ENCODE measurements at places on chromosomes 6 and 20. TPM values are rescaled to one million over a fixed set of nuclear protein-coding genes. Genes with fewer than 3 reads are reported as not detected.

DNA sequence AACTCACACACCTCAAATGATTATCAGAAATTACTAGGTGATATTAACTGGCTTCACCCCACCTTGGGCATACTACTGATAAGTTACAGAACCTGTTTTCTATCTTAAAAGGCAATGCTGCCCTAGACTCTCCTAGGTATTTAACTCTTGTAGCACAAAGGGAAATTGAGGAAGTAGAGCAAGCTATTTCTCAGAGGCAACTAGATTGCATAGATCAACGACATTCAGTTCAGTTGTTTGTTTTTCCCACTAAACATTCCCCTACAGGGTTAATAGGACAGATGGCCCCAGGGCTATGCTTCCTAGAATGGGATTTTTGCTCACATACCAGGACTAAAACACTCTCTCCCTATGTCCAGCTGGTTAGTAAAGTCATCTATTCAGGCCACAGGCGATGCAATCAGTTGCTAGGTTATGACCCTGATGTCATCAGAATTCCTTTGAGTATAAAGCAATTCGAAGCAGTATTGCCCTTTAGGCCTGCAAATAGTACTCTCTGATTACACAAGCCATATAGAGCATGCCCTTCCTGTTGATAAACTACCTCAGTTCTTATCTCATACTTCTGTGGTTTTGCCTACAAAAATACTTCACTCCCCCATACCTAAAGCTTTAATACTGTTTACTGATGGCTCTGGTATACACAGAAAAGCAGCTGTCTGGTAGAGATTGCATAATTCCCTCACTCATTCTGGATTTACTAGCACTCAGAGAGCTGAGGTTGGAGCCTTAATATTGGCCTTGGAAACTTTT is 67.4 kb upstream of the ASCC3 start:
- H3K36me3 ChIP-seq: no peaks in the 10 kb centered on the region
- H3K4me3 ChIP-seq: no peak overlapping the region
- H3K4me1 ChIP-seq: no peaks in the 10 kb centered on the region
- no peak for DNase-seq
- no peak overlapping the region for H3K27ac ChIP-seq

DNA sequence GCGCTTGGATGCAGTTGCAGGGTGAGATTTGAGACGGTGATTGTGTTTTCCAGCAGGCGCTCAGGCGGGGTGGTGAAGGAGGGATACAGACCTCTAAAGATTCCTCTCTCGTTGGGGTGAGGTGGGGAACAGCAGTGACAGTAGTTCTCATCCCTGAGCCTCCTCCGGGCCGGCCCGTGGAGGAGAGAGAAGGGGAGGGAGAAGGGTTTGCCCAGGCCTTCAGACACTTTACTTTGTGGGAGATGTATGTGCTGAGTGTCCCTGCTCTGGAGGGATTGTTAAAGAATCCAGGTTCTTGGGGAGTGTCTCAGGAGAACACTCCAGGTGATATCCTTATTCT is 41.0 kb downstream of the PSMB9 start:
- H3K4me3 ChIP-seq: peak overlapping the region; percentile 97
- H3K36me3 ChIP-seq: no peaks in the 10 kb centered on the region
- H3K27ac ChIP-seq: no peak overlapping the region

The C4B gene
- not detected for total RNA-seq

The KCNK5 gene
- total RNA-seq: 57.4 TPM

GRCh38 chr6:83505356-83505755 is 7.0 kb upstream of the PRSS35 start:
- no peaks in the 10 kb centered on the region for H3K4me1 ChIP-seq
- H3K27ac ChIP-seq: no peak overlapping the region
- no peaks in the 10 kb centered on the region for H3K27me3 ChIP-seq
- no peaks in the 10 kb centered on the region for H3K36me3 ChIP-seq
- no peak overlapping the region for H3K4me3 ChIP-seq

- no peak overlapping the region for H3K27ac ChIP-seq
- H3K4me1 ChIP-seq: peaks cover 5% of the 10 kb centered on the region
- no peak overlapping the region for H3K4me3 ChIP-seq
- H3K36me3 ChIP-seq: no peaks in the 10 kb centered on the region
- H3K27me3 ChIP-seq: no peaks in the 10 kb centered on the region
- DNase-seq: no peak
Observed at GRCh38 chr20:37347891-37348791, 2.2 kb downstream of the SRC start.

DNA sequence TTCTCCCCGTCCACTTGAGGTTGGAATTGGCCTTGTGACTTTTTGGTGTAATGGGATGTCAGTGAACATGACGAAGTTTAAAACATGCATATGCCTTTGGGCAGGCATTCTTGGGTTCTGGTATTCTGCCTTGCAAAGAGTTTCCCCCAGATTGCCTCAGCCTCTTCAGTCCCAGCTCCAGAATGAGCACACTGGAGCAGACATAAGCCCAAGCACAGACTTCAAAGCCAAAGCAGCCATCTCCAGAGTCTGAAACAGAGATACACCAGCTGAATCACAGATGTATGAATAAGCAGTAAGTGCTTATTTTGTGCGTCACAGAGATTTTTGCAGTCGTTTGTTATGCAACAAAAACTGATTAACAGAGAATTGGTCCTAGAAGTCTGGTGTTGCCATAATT is 546.0 kb downstream of the FRK start:
- H3K27me3 ChIP-seq: no peaks in the 10 kb centered on the region
- DNase-seq: no peak
- H3K27ac ChIP-seq: no peak overlapping the region
- no peaks in the 10 kb centered on the region for H3K4me1 ChIP-seq
- no peaks in the 10 kb centered on the region for H3K36me3 ChIP-seq

- no peaks in the 10 kb centered on the region for H3K36me3 ChIP-seq
- DNase-seq: peak; percentile 91
- H3K4me1 ChIP-seq: peaks cover 5% of the 10 kb centered on the region
- H3K27ac ChIP-seq: no peak overlapping the region
Observed at GRCh38 chr20:1225263-1225782, 521 bp upstream of the RAD21L1 start.

GRCh38 chr6:41747256-41748101 is at the start of gene PGC:
Gene PGC, minus strand, starts transcription at chr6:41747397. Its CDS starts 63 bp downstream, at chr6:41747334.
- H3K36me3 ChIP-seq: no peaks in the 10 kb centered on the region
- no peaks in the 10 kb centered on the region for H3K4me1 ChIP-seq
- no peak within 1 kb of the TSS for H3K27ac ChIP-seq
- H3K27me3 ChIP-seq: no peaks in the 10 kb centered on the region
- no peak for DNase-seq

DNA sequence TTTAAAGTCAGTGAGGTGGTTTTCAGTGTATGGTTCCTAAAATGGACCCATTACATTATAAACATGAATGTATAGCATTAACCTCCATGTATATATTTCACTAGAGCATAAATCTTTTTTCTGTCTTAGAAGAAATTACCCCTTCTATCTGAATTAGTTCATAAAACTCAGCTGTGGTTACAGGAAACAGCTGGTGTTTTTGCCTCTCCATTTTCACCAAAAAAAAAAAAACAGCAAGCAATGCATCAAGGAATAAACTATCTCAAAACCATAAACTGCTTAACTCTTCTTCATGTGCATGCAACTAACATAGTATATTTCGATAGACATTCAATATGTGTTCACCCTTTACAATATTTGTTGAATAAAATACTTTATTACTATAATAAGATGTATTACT is 40.2 kb downstream of the MOXD1 start:
- H3K4me1 ChIP-seq: no peaks in the 10 kb centered on the region
- no peak overlapping the region for H3K27ac ChIP-seq
- H3K36me3 ChIP-seq: no peaks in the 10 kb centered on the region
- no peak overlapping the region for H3K4me3 ChIP-seq
- DNase-seq: no peak

The SH3BGRL2 gene
- total RNA-seq: 23.8 TPM

The C6orf15 gene
- not detected for total RNA-seq

The RFX6 gene
- total RNA-seq: 0.31 TPM

DNA sequence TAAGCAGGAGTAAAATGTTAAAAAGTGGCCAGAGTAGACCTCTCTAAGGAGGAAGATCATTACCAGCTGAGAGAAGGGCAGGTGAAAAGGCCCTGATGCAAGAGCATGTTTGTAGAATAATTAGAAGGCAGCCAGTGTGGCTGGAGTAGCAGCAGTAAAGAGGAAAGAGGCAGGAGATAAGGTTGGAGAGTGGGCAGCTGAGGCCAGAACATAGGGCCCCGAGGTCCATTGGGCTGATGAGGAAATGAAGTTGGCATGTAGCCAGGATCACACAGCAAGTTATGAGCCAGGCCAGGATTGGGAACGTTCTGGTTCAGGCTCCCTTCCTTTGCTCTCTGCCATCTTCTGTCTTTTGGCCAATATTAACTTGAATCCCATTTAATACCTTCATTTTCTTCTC is 51.6 kb downstream of the RALY start:
- H3K4me1 ChIP-seq: peaks cover 39% of the 10 kb centered on the region
- no peak overlapping the region for H3K4me3 ChIP-seq
- no peak overlapping the region for H3K27ac ChIP-seq
- H3K36me3 ChIP-seq: no peaks in the 10 kb centered on the region
- H3K27me3 ChIP-seq: no peaks in the 10 kb centered on the region

DNA sequence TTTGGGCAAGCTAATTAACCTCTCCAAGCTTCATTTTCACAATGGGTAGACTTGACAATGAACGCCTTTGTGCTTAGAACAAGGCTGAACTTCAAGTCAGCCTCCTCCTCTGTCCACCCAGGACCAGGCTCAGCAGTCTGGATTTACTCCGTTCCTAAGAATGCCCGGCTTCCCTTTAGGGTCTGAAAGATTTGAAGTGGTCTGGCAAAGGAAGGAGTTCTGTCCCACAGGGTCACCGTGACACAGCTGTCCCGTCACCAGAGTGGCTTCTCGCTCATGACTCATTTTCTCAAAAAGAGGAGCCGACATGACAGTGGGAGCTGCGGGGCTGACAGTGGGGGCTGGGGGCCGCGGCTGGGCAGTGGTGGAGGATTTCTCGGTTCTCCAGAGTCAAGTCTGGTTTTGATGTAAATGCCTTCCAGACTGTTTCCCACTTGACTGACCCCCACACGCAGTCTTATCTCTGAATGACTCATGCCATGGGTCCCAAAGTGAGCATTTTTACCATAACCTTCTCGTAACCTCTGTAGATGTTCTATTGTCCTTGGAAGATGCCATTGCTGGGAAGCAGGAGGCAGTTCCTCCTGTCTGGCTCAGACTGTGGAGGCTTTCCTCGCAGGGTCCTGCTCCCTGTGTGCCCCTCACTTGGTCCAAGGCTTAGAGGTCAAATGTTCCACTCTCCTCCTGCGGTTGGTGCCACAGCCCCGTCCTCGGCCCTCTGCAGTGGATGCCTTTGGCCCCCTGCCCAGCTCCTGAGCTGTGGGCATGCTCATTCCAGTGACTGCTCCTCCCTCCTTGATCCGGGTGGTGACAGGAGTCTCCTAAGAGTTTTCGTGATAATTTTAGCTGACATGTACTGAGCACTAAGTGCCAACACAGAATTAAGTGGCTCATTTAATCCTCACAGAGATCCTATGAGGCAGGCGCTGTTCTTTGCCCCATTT is 253.1 kb downstream of the FNDC1 start:
- H3K27ac ChIP-seq: no peak overlapping the region
- H3K27me3 ChIP-seq: no peaks in the 10 kb centered on the region
- H3K4me1 ChIP-seq: no peaks in the 10 kb centered on the region
- H3K36me3 ChIP-seq: no peaks in the 10 kb centered on the region
- no peak for DNase-seq

The PLA2G7 gene
- total RNA-seq: 2.8 TPM

The MCUR1 gene
- 21.0 TPM for total RNA-seq

The HEY2 gene
- total RNA-seq: 3.7 TPM

GRCh38 chr6:158174514-158174913 is 6.4 kb downstream of the GTF2H5 start:
- H3K4me1 ChIP-seq: peaks cover 13% of the 10 kb centered on the region
- H3K27ac ChIP-seq: no peak overlapping the region
- no peak overlapping the region for H3K4me3 ChIP-seq
- H3K27me3 ChIP-seq: no peaks in the 10 kb centered on the region

The EYS gene
- total RNA-seq: 0.38 TPM

The FAM162B gene
- total RNA-seq: 6.3 TPM

The SLC17A2 gene
- total RNA-seq: not detected

GRCh38 chr6:128172752-128173682 is 272.2 kb upstream of the THEMIS start:
- no peak overlapping the region for H3K27ac ChIP-seq
- no peak for DNase-seq
- no peaks in the 10 kb centered on the region for H3K27me3 ChIP-seq

The ADGRB3 gene
- total RNA-seq: 1.9 TPM

The RAB44 gene
- total RNA-seq: not detected

Data from GM23338 (cell line).